Right lobe of liver (tissue), 6 donors: ENCODE measurements at places on chromosomes 1 and 21. TPM values are rescaled to one million over a fixed set of nuclear protein-coding genes. Genes with fewer than 3 reads are reported as not detected.

GRCh38 chr1:116311193-116311592, 61.9 kb upstream of the ATP1A1 start:
- DNase-seq = no peak

GRCh38 chr1:109249654-109250401, 489 bp downstream of the CELSR2 start:
- no peak for DNase-seq

GRCh38 chr1:210252621-210253051, 20.0 kb downstream of the SERTAD4 start:
- no peak for DNase-seq

GRCh38 chr1:209614151-209614420, 30.6 kb downstream of the CAMK1G start:
- DNase-seq = no peak

GRCh38 chr1:39047374-39048229, 21.5 kb downstream of the NDUFS5 start:
- no peak for DNase-seq

DNA sequence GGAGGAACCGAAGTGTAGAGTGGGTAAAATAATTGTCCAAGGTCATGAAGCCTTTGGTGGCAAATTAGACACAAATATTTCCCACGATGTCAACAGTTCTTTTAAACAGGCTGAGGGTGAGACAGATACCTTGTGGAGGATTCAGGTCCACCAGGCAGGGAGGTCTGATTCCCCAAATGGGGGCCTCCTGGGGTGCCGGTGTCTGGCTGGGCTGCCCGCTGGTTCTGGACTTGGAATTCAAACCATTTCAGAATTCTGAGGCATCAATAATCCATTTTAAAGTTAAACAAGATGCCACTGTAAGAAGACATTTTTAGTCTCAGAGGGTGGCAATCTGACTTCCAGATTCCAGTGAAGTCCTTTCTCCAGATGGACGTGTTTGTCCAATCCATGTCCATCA, 15.5 kb downstream of the KCNA10 start:
- no peak for DNase-seq

DNA sequence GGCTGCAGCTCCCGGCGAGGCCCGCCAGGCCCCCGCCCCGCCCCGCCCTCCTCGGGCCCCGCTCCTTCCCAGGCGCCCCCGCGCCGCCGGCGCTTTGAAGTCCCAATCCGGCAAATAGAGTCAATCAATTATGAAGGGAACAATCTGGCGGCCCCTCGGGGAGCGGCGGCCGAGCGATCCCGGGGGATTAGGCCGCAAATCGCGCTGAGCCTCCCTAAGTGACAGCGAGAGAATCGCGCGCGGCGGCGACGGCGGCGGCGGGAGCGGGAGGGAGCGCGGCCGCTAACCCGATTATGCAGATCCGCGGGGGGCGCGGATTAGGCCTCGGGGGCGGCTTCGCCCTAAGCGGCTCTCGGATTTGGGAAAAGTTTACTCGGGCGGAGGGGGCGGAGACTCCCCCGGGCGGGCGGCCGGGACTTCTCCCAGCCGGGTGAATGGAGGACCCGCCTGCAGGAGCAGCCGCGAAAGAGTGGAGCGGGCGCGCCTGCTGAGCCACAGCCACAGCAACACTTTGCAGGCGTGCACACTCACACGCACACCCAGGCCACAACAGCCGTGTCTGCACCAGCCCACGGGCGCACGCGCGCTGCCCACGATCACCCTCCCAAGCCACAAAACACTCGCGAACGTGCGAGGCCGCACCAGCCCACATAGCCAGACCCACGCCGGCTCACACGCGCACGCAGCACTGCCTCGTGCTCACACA, 23.0 kb upstream of the DMBX1 start:
- DNase-seq = no peak

- no peak for DNase-seq
Measured at GRCh38 chr1:20974951-20975350, 187.8 kb upstream of the HP1BP3 start.

DNA sequence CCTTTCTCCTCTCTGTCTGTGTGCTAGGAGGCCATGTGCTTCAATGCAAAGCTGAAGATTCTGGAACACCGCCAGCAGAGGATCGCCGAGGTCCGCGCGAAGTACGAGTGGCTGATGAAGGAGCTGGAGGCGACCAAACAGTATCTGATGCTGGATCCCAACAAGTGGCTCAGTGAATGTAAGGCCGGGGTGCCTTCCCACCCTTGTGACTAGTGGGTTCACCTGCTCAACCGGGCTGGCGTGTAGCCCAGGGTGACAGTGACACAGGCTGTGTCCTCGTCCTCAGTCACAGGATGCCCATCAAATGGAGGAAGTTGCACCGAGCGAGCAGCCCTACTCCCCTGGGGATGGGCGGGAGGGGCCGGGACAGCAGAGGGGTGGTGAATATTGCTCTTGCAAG, 544.1 kb downstream of the KIF26B start:
- DNase-seq = no peak

- DNase-seq = no peak
Measured at GRCh38 chr1:229111703-229112319, 159.1 kb upstream of the RAB4A start.

DNA sequence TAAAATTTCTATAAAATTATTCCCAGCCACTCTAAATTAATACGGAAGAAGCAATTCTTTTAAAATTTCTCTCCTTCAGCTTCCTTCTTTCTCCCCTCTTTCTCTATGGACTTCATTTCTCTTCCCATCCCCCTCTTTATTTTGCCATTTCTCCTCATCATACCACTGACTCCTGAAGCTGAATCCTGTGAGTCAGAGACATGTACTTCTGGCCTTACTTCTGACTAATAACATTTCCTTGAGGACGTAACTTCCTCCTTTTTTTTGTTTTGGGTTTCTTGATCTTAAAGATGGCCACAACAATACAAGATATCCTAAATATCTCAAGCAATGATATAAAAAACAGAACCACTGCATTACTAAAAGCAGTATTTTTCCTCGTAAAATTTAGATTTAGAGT, 63.6 kb upstream of the DENND1B start:
- no peak for DNase-seq

GRCh38 chr1:177913762-177914540, 55.9 kb downstream of the SEC16B start:
- DNase-seq = no peak

GRCh38 chr1:20626524-20626923, 6.7 kb upstream of the PINK1 start:
- no peak for DNase-seq

GRCh38 chr1:31203215-31203614, 36.5 kb downstream of the NKAIN1 start:
- no peak for DNase-seq

GRCh38 chr1:104761961-104762570, 1012.4 kb downstream of the AMY1C start:
- no peak for DNase-seq

GRCh38 chr1:189960769-189961168, 516.9 kb downstream of the BRINP3 start:
- no peak for DNase-seq

DNA sequence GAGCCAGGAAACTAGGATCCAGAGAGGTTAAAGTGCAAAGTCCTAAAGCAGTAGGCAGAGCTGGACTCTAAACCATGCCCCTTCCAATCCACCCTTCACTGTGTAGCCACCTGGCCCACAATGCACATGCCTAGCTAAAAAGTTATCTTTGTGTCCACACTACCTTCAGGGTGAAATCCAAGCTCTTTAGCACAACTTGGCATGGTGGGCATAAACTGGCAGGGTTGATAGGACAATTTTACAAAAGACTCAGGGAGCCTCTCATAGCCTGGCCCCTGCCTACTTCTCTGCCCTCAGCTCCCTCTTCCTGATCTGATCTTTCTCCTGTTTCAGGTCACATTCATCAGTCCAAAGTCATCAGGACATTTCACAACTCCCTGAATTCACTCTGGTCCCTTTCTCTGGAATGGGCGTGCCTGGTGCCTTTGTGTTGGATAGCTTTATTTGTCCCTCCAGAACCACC, 513.9 kb downstream of the OMA1 start:
- peak; percentile 63 for DNase-seq

DNA sequence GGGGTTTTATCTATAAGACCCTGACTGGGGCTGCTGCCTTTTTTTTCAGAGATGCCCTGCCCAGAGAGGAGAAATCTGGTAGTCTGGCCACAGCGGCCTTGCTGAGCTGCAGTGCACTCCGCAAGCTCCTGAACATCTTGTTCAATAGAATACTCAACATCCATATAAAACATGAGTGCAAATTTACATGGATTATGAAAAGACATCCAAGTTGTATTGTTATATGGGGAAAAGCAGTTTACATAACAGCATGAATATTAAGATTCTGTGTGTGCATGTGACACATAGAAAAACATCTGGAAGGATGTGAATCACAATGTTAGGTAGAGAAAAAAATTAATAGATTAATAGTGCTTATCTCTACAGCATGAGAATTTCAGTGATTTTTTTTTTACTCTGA, 16.4 kb downstream of the COG2 start:
- DNase-seq = no peak

DNA sequence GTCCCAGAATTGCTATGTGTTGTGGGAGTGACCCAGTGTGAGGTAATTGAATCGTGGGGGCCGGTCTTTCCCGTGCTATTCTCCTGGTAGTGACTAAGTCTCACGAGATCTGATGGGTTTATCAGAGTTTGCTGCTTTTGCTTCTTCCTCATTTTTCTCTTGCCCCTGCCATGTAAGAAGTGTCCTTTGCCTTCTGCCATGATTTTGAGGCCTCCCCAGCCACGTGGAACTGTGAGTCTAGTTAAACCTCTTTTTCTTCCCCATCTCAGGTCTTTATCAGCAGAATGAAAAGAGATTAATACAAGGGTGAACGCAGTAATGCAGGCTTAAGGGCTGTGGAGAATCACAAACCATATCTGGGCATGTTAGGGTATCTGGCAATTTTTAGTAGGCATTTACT, 624.0 kb downstream of the USP25 start:
- no peak for DNase-seq

DNA sequence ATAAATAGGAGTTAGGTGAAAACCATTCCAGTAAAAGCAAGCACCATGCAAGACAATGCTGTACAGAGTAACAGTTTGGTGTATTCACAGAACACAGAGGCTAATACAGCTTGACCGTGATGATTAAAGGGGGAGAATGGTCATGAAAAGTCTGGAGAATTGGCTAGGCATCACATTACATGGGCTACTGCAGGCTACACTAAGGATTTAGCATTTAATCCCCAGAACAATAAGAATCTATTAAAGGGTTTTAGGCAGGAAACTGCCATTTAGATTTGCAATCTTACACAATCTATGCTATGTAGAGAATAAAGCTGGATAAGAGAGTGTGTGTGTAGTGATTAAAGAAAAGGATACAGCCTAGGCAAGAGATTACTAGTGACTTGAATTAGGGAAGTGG, 30.6 kb downstream of the HFM1 start:
- no peak for DNase-seq

GRCh38 chr1:205438213-205439158, 16.6 kb upstream of the LEMD1 start:
- peak; percentile 73 for DNase-seq

DNA sequence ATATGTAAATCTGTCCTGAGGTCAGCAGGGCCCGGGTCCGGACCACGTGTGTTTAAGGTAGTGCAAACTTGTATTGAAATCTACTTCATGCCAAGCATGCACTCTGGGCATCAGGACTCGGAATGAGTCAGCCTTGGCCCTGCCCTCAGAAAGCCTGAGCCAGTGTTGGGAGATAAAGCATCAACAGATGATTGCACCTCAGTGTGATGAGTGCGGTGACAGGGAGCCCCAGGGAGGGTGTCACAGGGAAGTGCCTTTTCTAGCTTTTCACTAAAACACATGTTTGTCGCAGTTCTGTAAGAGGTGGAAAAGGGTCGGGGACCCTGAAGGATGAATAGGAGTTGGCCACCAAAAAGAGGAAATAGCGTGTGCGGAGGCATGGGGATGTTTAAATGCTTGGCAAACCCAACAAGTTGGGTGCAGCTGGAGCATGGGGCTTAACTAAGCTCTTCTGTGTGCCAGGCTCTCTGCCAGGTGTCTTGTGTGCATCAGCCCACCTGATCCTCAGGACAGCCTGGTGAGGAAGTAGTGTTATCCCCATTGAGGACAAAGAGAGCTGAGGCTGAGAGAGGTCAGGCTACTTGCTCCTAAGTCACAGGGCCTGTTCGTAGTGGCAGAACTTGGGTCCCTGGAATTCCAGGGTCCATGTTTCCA, 48.2 kb upstream of the EPB41 start:
- no peak for DNase-seq

DNA sequence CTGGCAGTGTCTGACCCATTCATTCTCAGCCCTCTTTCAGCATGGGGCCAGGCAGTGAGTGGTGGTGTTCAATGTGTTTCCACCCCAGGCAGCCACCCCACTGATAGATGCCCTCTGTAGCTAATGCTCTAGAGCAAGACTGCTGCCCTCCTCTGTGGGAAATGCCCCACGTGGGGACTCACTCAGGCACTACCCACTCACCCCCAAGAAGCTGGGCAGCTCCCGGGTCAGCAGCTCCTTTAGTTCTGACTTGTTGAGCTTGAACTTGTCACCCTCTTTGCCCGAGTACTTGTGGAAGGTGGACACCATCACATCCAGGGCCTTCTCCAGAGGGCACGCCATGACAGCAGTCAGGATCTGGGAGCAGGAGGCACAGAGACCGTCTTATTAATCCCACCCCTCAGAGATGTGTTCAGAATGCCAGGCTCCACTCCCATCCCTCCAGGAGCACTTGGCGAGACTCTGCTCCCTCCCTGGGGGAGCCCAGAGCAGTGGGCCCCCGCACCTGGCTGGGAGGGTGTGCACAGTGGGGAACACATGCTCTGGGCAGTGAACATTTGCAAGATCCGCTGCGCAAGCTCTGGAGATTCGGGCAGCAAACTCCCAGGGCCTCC, 1.0 kb downstream of the S100A4 start:
- DNase-seq = no peak

DNA sequence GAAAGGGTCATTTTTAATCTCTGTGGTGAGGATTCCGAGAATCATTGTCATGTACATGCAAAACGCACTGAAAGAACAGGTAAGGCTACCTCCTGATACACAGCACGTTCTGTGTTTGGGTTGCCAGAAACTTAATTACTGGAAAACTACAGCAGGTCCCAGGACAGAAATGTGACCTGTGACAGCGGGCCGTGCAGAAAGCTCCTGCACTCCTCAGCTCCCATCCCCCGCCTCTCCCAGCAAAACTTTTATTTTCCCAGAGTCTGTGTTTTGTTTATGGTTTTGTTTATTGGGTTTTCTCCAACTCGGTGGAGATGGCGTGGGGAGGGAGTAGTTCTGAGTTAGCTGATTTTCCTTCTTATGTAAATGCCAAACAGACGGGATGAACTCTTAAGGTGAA, 44.7 kb downstream of the SLC44A3 start:
- no peak for DNase-seq

The SH2D5 gene
- 1.4 TPM for total RNA-seq

The CD84 gene
- 2.9 TPM for total RNA-seq

The BACH1 gene
- 27.9 TPM for total RNA-seq

The POU3F1 gene
- not detected for total RNA-seq

The TRIM46 gene
- total RNA-seq = not detected

The GABPB2 gene
- 2.0 TPM for total RNA-seq

The COPA gene
- total RNA-seq = 84.8 TPM

The CATSPERE gene
- total RNA-seq = 0.31 TPM

The RNF186 gene
- total RNA-seq = 2.9 TPM

The ATP1A2 gene
- total RNA-seq = 0.23 TPM

The CALML6 gene
- 0.44 TPM for total RNA-seq

The IFI16 gene
- total RNA-seq = 3.3 TPM

The PTPN22 gene
- 1.1 TPM for total RNA-seq

The ADAM30 gene
- total RNA-seq = not detected

The NECTIN4 gene
- not detected for total RNA-seq
